ENCODE measurements at places on chromosomes 4 and X.

DNA sequence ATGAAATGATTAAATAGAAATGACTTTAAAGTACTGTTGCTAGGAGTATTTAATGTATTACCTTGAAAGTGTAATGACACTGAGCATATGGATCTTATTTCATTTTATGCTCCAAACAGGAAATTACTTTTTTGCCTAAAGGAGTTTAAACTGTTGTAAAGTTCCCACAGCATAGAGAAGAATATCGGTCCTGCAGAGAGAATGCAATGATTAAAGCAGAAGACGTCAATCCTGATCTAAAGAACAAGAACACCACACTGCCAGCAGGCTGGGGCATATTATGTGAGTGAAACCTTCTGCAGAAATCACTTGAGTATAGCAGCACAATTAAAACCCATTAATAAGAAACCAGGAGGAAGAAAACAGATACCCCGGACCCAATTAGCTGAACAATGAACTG is 72.8 kb upstream of the CAMK2D start:
- no peak for DNase-seq

DNA sequence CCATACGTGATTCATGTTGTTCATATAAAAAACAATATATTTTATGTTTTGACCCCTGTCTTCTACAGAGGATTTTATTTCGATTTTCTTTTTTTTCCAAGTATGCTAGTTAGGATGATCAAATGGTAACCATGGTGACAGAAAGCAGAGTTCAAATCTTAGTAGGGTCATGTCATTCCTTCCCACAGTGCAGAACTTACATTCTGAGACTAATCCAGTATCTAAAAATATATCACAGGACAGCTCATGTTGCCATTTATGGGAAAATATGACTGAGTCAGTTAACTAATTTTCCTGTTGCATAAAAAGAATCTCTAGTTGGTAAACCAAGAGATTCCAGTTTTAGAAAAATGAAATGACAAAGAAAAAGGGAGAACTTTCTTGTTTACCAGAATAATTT is 209.5 kb downstream of the PARM1 start:
- DNase-seq: peak; percentile 31

GRCh38 chrX:48696909-48697727 is 584 bp downstream of the SUV39H1 start:
- DNase-seq: peak; percentile 37

GRCh38 chr4:20623939-20624338 is 76.3 kb upstream of the PACRGL start:
- DNase-seq: no peak

DNA sequence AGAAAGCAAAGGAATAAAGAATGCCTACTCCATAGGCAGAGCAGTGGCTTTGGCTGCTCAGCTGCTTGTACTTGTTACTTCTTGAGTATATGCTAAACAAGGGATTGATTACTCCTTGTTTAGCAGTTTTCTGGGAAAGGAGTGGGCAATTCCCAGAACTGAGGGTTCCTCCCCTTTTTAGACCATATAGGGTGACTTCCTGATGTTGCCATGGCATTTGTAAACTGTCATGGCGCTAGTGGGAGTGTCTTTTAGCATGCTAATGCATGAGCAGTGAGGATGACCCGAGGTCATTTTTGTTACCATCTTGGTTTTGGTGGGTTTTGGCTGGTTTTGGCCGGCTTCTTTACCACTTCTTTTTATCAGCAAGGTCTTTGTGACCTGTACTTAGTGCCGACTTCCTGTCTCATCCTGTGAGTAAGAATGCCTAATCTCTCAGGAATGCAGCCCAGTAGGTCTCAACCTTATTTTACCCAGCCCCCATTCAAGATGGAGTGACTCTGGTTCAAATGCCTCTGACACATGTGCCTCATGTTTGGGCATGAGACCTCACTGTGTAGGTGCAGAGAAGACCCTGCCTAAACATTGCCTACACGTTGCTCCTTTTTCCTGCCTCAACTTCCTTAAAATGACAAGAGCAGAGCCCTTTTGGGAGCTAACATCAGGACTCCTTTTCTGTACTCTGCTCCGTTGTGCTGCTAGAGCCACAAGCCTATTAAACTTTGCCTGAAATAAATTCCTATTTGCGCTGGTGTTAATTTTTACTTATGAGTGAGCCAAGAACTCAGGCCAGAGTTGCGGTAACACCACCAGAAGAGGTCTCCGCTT is 21.0 kb upstream of the UBA6 start:
- no peak for DNase-seq

DNA sequence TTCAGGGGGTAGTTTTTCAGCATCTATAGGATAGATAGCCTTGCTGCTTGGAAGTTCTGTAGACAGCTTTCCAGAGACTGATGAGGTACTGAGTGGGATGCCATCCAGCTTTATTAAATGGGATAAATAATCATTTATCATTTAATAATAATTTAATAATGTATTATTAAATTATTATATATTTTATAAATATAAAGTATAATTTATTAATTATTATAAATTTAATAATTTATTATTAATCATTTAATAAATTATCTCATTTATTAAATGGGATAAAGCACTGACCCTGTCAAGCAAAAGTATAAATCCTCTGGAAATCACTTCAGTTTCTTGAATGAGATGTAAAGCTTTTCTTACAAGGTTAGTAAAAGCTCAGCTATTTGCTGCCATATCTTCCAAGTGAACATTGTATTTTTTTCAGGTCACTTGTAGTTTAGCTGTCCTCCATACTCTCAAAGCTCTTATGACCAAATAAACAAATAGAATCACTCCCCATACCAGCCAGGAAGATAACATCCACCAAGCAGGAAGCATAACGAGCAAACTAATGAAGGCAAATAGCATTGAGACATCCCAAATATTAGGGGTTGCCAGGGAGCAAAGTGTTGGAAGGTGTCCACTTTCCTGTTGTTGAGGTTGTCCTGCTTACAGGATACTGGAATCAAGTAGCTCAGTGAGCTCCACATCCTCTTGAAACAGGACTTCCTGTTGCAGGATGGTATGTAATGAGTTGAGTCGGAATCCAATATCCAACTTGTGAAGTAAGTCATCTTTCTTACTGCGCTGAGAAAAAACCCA is 88.9 kb downstream of the ZNF674 start:
- no peak for DNase-seq

DNA sequence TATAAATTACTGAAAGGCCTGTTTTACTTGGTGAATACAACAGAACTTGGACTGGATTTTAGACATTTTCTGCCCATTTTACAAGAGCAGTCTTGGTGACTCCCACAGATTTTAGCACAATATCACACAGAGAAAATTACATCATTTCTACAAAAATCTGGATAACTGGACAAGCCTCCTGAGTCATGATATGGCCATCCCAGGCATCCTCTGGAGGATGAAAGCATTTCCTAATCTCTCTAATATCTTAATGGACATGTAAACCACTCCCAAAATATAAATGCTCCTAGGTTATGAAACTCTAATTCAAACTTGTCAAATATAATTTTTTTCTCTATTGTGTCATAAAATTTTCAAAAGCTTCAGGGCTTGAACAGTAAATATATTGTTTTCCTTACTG is 1170.8 kb upstream of the PCDH7 start:
- no peak for DNase-seq

DNA sequence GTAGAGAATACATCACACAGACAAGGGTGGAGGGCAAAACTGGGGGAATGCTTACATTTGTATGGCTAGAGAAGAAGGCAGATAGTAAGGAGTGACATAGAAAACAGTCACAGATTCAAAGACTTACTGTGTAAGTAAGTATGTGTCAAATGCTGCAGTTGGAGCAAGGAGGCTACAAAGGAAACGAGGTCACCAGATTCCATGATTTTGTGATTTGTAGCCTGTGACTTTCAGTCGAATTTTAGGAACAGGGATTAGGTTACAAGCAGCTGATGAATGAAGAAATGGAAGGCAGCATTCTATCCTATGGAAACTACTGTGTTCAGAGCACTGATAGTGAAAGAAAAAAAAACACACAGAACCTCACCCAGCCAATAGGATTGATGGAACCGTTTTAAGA is 407.9 kb downstream of the IL15 start:
- no peak for DNase-seq

DNA sequence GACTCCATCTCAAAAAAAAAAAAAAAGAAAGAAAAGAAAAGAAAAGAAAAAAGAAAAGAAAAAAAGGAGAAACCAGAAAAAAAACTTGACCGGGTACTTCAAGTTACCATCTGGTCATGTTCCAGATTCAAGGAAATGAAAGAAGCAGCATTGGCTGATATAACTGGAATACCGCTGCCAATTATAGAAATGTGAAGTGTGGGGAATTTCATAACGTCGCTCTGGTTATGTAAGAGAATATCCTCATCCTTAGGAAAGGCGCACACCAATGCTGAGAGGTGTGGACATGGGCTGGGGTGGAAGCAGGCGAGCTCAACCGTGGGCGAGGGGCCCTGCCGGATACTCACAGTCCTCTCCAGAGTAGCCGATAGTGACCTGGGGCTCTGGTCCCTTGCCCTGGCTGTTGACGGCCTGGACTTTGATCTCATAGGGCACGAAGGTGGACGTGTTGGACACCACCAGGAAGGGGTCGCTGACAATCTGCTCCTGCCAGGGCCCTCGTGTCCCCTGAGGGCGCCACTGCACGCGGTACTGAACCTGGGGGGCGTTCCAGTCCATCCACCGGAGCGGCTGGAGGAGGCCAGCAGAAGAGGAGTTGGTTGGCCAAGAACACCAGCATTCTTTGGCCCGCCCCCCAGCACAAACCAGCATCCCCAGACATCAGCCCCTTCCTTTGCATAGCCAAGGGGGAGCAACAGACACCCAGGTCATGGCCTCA is 19.5 kb downstream of the L1CAM start:
- DNase-seq: no peak

DNA sequence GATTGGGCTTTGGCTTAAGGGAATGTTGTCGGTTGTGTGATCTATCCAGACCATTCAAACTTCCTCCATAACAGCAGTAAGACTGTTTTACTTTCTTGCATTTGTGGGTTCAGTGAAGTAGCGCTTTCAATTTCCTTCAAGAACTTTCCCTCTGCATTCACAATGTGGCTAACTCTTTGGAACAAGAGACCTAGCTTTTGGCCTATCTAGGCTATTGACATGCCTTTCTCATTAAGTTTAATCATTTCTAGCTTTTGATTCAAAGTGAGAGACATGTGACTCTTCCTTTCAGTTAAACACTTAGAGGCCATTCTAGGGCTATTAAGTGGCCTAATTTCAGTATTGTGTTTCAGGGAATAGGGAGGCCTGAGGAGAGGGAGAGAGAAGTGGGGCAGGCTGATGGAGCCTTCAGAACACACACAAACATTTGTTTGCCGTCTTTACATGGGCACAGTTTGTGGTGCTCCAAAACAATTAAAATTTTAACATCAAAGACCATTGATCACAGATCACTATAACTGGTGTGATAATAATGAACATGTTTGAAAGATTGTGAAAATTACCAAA is 34.1 kb downstream of the ADH5 start:
- no peak for DNase-seq

DNA sequence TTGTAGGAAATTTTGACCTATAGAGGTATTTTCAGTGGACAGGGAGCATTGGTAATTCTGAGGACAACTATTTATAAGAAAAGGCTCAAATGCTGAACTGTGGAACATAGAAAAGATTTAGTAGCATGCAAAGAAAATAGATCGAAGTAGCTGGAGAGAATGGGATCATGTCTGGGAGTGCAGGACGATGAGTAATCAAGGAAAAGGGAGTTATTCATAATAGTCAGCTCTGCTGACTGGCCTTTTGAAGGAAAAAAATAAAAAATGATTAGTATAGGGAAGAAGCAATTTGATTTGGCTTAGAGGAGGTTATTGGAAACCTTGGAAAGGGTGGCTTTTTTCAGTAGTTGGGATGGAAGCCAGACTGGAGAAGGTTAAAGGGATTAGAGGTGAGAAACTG is 22.9 kb upstream of the ANK2 start:
- no peak for DNase-seq

DNA sequence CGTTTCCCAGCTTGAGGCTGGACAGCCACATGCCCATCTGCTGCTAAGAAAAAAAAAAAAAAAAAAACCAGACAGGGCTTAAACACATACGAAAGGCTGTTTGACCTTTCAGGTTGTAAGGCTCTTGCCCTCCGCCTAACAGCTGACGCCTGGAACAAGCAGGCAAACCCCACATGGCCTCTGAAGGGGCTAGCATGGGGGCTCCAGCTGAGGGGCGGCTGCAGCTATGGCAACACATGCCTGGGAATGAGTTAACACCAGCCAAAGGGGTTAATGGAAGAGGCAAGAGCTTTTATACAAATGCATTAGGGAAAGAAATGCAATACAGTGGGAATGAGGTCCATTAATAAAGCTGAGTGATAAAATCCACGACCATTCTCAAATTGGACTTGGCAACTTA is 183.6 kb downstream of the ENOX2 start:
- no peak for DNase-seq

DNA sequence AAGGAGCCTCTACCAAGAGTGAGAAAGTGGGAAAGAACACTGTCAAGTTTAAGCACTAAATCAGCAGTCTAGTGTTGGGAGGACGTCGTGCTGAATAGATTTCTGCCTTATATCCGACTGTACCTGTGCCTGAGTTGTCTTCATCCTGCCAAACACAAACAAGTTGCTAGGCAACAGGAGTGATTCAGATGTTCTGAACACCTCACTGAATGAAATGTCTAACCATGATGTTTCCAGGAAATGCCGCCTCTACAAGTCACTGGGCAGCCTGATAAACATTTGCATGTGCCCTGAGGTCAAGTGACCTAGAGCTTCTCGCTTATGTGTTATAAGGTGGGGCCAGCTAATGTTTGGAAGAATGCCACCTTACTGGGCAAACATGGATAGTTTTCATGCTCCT is 37.9 kb downstream of the SGMS2 start:
- no peak for DNase-seq

DNA sequence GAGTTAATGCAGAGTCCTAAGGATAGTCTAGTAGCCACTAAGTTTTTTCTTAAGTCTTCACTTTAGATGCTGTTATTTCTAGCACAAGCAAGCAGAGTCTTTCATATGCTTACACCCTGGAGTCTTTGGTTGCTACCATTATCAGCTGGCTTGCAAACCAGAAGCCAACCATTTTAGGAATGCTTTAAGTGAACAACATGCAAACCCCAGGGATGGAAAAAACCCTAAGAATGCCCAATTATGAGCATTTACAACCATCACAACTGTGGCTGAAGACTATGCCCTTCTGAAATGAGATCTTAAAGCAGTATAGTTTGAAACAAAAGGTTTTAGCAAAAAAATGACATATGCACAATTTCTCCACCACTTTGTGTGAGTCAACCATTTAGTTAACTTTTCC is 6.6 kb downstream of the MID1IP1 start:
- no peak for DNase-seq

- peak; percentile 22 for DNase-seq
These were observed 356.5 kb downstream of the CBLL2 start for GRCh38 chrX:22629105-22629725.

DNA sequence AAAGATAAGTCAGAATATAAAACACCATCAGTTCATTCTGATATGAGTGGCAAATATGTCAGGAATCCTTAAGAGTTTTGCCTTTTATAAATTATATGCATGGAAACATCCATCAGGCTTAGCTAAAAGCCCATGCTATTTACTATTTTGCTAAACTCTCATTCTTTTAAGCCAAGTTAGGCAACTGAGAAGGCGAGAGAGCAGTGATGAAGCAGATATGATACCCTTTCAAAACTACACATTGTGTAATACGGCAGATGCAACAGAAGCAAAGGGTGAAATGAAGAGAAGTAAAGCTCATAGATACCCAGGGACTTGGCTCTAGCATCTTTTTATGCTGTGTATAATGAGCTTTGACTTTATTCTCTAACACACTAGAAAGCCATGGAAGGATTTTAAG is 95.8 kb downstream of the SLIT2 start:
- no peak for DNase-seq

Measured in hepatic stellate cell (primary cell).